LoVo (cell line): ENCODE measurements at places on chromosomes 5 and 9.

- DNase-seq, result no peak
These were observed 59.6 kb upstream of the SLC1A1 start for GRCh38 chr9:4430432-4431261.

DNA sequence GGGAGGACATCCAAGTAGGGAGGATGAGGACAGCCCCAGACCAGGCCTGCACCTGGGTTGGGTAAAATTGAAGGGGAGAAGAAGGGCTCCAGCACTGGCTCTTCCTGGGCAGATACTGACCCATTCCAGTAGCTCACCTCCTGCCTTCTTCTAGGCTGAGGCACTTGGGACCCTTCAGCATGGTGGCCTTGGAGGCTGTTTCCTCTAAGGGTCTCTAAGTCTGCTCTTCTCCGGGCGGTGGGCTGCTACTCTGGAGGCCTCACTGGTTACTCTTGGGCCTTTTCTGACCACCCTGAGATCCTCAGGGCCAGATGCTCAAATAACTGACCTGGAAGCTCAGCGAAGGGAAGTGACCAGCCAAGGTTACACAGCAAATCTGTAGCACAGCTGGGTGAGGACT is 2.8 kb upstream of the TIFAB start:
- DNase-seq, result no peak

GRCh38 chr5:148091991-148092964 is 28.5 kb downstream of the SPINK5 start:
- DNase-seq, result peak; percentile 9

DNA sequence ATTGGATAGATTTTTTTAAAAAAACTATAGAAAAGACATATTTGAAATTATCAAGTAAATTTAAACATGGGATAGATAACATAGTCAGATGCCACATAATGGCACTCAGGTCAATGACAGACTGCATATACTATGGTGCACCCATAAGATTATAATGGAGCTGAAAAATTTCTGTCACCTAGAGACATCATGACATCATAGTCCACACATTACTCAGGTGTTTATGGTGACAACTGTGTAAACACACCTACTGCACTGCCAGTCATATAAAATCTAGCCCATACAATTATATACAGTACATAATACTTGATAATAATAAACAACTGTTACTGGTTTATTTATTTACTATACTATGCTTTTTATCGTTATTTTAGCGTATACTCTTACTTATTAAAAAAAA is 58.6 kb downstream of the CPLANE1 start:
- DNase-seq, result no peak

DNA sequence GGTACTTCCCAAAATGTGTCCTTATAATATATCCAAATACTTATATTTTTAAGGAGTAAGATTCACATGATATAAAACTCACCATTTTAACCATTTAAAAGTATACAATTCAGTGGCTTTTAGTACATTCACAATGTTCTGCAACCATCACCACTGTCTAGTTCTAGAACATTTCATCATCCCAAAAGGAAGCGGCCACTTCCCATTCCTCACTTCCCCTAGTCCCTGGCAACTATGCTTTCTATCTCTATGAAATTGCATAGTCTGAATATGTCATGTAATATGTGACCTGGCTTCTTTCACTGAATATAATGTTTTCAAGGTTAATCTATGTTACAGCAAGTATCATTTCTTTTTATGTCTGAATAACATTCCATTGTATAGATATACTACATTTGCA is 615.1 kb upstream of the SGCD start:
- no peak for DNase-seq

DNA sequence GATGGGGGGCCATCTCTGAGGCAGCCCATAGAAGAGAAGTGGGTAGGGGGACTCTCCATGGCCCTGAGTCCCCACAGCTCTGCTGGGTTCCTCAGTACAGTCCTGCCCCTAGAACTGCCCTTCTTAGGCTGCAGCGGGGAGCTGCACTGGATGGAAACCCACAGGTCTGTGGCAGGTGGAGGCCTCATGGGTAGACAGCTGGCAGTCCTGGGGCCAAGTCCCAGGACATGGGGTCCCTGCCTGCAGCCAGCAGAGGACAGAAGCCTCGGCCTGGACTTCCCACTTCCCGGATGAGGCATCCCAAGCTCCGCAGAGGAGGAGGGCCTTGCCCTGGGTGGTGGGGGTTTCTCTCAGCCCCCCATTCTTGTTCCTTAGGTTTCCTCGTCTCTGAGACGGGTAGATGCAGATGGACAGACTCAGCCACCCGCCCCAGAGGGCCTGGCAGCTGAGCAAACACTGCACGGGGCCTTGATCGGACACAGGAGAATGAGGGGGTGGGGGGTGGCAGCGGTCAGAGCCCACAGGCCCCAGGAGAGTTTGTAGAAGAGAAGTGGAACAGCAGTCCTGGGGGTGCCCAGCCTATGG is 153.8 kb downstream of the C9orf50 start:
- DNase-seq, result no peak

DNA sequence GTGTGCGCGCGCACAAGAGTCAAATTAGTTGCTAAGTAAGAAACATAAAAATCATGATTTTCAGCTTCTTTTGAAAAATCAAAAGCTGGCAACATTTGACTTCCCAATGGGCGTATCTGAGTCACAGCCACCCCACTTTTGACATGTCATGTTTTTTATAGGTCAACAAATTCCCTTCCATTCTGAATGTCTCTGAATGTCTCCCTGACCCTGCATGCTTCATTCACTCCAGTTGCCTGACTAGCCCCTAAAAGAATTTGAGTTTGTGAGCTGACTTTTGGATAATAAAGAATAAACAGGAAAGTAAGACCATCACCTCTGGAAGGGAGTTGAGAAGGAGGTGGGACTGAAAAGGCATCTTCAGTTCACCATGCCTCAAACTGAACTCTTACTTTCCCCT is 20.2 kb upstream of the GLIS3 start:
- DNase-seq, result no peak

- DNase-seq, result no peak
These were observed 444.7 kb downstream of the TLE1 start for GRCh38 chr9:81244631-81245030.

DNA sequence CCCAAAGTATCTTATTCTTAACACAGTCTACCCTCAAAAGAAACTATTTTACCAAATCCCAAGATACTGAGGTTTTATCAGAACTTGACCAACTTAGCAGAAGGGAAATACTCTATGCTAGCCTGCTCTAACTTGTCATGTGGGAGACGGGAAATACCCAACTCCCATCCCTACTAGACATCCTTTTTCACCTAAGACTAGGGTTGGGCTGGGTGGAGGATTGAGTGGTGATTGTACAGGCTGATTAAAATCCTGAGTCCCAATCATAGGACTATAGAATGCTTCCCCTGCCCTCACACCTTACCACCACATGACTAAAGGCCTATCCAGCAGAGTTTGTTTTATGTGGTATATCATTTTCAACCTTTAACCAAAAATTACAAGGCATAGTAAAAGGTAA is 786.5 kb downstream of the TAF11L14 start:
- no peak for DNase-seq

DNA sequence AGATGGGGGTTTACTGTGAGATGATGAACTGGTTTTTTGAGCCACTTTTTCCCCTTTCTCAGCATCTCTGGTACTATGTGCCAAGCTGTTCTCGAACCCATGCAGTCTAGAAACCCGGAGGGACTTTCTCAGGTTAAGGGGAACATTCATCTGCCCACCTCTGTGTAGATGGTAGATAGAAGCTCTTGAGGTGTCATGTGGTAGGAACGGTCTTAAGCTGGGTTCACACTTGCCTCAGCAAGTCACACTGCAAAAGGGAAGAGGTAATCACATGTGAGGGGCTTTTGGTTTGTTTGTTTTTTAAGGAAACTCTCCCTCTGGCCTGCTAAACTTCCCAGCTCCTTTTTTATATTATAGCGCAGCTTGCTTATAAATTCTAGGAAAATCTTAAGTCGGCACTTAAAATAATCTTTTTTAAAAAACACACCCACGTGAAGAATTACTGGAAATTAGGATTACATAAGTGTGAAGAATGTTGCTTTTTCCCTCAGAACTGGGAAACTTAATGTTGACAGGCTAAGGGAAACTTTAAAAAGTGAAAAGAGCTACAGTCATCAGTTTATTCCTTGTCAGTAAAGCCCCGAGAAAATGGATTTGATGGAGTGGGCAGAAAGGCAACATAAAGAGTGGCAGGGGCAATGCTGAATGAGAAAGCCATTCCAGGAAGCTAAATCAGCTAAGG is 430.3 kb downstream of the ARHGEF28 start:
- DNase-seq, result no peak

- DNase-seq, result no peak
These were observed 93.6 kb downstream of the CDK5RAP2 start for GRCh38 chr9:120486347-120486746.

DNA sequence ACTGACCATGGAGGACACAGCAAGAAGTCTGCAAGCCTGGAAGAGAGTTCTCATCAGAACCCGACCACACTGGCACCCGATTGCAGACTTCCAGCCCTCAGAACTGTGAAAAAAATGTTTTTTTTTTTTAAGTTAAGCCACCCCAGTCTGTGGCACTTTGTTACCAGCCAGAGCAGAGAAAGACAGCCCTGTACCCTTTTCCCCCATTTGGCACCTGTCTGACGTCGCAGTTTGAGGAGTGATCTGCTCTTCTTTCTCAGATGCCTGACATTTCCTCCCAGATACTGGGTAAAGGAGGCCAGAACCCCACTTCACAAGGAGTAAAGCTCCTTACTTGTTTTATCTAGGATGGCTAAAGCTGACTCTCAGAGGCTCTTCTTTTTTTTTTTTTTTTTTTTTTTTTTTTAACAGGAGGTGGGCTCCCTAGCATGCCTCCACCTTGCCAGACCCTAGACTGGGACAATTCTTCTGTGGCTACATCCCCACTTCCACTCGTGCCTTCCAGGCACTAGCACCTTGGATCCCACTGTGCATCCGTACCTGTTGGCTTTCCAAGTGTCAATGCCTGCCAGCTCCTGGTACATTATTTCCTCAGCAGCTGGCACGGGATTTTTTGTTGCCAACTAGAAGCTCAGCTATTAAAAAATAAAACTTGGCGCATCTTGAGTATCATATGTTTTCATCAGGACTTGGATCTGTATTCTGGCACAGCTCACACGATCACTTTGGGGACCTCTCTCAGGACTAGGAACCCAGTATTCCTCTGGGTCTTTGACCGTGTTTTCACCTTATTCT is 14.4 kb downstream of the CAMK4 start:
- no peak for DNase-seq

DNA sequence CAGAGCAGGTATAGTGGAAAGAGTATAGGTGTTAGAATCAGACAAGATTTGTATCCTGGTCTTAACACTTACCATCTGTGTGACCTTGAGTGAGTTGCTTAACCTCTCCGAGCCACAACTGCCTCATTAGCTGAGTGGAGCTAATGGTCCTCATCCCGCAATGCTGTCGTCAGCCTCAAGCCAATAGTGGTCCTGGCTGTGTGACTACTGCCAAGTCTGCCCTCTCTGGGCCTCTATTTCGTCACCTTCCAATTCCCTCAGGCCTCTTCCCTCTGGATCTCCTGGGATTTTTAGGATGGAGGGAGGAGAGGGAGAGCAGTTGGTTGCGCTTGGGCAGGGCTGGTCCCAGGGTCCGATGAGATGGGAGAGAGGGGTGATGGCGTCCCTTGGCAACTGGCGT is 41.6 kb downstream of the STOM start:
- no peak for DNase-seq

GRCh38 chr5:141517312-141517711 is 28.4 kb downstream of the PCDHGC5 start:
- DNase-seq, result no peak

DNA sequence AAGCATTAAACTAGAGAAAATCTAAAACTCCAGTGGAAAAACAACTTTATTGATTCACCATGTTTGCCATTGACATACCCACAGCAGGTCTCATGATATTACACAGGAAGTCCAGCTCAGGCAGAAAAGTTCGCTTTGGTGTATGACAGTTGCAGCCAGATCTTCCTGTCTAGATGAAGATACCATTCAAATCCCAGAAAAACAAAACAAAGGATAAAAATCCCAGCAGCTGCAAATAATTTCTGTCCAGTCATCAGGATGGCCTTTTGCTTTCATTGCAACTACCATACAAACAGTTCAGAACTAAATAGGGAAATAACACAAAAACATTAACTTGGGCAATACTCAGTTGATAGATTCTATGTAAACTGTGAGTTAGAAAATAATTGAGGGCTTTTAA is 136.0 kb upstream of the NREP start:
- no peak for DNase-seq

DNA sequence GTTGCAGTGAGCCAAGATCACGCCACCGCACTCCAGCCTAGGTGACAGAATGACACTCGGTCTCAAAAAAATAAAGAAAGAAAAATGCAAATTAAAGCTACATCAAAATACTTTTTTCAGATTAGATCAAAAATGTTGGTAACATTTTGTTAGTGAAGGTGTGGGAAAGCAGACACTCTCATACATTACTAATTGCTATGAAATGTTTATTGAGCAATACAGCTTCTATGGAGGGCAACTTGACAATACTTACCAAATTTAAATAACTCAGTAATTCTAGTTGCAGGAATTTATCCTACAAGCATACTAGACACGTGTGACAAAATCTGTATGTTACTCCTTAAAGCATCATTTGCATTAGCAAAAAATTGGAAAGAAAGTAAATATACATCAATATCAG is 4.1 kb downstream of the TRIM23 start:
- no peak for DNase-seq

DNA sequence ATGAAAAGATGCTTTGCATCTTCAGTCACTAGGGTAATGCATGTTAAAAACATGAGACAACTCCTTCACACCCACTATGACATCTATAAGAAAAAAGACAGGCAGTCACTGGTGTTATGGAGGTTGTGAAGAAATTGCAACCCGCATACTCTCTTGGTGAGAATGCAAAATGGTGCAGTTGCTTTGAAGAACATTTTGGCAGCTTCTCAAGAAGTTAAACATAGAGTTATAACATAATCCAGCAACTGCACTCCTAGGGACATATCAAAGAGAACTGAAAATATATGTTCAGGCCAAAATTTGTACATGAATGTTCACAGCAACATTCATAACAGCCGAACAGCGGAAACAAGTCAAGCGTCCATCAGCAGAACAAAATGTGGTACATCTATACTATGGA is 46.3 kb upstream of the TBC1D9B start:
- DNase-seq, result no peak

- DNase-seq, result no peak
These were observed 48.6 kb downstream of the RGS3 start for GRCh38 chr9:113511856-113512761.

GRCh38 chr9:97406620-97407177 is 5.2 kb upstream of the TDRD7 start:
- DNase-seq, result peak; percentile 77

GRCh38 chr5:139898981-139899380 is 103.4 kb downstream of the PSD2 start:
- no peak for DNase-seq

- no peak for DNase-seq
These were observed 143.3 kb downstream of the RAPGEF6 start for GRCh38 chr5:131491749-131492148.

GRCh38 chr5:78893940-78894677 is 91.0 kb downstream of the ARSB start:
- DNase-seq, result no peak

GRCh38 chr5:3412146-3412545 is 183.5 kb upstream of the IRX1 start:
- DNase-seq, result no peak

GRCh38 chr5:170228762-170229435 is 3.9 kb upstream of the C5orf58 start:
- no peak for DNase-seq
